Sigmoid colon (tissue), 7 donors: ENCODE measurements at places on chromosomes 5 and 9.
A peak's percentile ranks its signal among the peaks of the same experiment; 100 is the strongest.

GRCh38 chr9:88925481-88925880 is 65.8 kb upstream of the S1PR3 start:
- DNase-seq: no peak

DNA sequence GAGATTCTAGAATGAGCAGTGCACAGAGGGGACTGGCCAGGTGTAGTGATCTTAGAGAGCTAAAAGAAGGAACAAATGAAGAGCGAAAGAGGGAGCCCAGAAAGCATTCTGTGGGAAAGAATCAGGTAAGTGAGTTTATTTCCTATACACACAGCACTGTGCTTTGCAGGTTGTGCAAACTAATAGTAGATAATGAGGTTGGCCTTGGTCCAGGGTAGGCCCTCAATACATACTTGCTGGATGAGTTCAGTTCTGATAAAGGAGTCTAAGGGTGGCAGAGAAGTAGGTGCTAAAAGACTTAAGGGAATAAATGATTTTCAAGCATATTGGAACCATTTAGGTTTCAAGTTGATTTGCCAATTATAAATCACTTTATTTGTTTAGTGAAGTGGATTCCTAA is 122.0 kb downstream of the NPR3 start:
- no peak for DNase-seq

GRCh38 chr9:126618585-126619360 is 5.0 kb downstream of the LMX1B start:
- no peak for DNase-seq

GRCh38 chr9:135016037-135016640 is 71.3 kb upstream of the OLFM1 start:
- DNase-seq: no peak

GRCh38 chr9:125513668-125514413 is 193.2 kb downstream of the MAPKAP1 start:
- no peak for DNase-seq

GRCh38 chr5:88667496-88668201 is 215.3 kb downstream of the MEF2C start:
- no peak for DNase-seq

GRCh38 chr5:122237906-122238305 is 74.1 kb upstream of the SNCAIP start:
- no peak for DNase-seq

DNA sequence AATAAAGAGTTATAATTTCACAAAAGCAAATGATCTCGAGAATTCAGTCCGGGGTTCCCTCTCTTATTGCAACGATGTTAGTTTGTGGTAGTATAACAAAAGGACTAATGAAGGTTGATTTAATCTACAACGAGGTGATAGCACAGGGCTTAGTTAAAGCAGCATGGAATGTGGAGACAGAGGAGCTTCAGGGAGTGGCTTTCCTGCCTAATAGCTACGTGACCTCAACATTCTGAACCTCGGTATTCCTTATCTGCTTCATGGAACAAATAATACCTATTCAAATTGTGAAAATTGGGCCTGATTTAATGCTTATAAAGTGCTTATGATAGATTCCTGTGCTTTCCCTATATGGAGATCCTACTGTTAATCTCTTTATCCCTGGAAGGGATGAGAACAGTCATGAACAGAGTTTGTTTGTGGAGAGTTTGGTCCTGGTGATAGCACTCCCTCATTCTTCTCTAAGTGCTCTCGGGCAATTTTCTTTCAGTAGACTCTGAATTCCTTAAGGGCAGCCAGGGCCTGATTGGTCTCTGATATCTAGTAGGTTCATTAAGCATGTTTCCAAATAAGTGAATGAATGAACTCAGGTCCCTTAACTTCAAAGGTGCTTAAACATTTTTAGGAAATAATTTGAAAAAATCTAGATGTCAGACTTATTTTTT is 104.1 kb upstream of the TUT7 start:
- no peak for DNase-seq

GRCh38 chr5:164203581-164204225 is 698.3 kb downstream of the MAT2B start:
- no peak for DNase-seq

- no peak for DNase-seq
Observed at GRCh38 chr5:136674178-136674577, 308.8 kb upstream of the TRPC7 start.

DNA sequence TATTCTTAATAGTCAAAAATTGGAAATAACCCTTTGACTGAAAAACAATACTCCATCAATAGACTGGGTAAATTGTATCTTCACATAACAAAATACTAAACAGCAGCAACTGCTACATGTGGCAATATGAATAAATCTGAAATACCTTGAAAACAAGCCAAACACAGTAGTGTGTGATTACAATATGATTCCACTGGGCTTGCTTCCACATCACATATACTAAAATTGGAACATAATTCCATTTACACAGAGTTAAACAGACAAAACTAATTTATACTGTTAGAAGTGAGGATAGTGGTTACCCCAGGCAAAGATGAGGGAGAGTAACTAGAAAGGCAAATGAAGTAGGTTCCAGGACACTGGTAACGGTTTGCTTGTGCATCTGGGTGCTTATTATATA is 20.4 kb downstream of the FNIP1 start:
- no peak for DNase-seq

GRCh38 chr9:133807818-133808217 is 69.7 kb upstream of the SARDH start:
- no peak for DNase-seq

DNA sequence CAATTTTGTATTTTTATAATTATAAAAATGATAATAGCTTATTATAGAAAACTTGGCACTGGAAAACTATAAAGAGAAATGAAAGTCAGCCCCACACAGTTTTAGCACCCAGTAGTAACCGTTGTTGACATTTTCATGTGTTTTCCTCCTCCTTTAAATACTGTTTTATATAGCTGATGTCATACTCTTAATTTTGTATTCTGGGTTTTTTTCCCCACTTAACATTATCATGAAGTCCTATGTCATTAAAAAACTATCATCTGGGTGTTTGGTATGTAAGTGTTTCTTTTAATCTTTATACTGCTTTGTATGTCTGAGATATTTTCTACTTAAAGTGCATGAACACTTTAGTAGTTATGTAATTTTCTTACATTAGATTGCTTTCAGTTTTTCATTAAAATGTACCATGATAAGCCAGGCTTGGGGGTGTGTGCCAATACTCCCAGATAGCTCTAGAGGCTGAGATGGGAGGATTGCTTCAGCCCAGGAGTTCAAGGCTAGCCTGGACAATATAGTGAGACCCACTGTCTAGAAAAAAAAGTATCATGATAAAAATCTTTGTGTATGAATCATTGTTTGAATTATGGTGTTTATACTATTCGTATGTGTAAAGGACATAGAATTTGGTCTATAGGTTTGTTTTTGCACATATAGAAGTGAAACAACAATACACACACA is 2.7 kb downstream of the RAD50 start:
- DNase-seq: no peak

DNA sequence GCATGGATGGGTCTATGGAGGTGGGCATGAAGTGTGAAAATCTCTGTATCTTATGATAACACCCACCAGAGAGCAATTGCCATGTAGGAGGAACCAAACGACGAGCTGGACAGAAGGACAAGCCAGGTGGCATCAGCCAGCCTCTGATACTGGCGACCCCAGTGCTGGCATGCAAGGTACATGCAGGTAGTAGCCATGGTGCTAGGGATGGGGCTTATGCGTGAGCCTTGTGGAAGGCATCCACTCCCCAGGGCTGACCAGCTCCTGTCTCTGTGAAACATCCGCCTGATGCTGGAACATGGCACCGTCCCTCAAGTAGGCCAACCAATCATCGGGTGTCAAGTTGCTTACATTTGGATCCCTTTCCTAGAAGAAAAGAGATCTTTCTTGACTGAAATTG is 412.9 kb downstream of the GADD45G start:
- DNase-seq: no peak

GRCh38 chr9:94861589-94862272 is 135.2 kb downstream of the AOPEP start:
- DNase-seq: no peak

GRCh38 chr9:4207123-4207875 is 92.6 kb downstream of the GLIS3 start:
- no peak for DNase-seq

- DNase-seq: peak; percentile 85
Observed at GRCh38 chr9:99807276-99807852, 14.3 kb upstream of the NR4A3 start.

DNA sequence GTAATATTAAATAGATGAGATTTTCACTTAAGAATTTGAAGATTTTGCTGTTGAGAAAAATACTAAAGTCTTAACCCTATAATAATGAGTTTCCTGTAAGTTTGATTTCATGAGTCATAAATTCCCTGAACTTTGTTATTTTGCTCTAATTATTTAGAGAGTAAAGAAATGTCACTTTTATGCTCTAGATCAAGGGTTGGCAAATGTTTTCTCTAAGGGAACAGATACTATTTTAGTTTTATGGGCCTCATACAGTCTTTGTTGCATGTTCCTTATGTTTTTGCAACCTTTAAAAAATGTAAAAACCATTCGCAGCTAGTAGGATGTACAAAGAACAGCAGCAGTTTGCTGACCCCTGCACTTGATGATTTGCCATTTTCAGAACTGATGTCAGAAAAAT is 480 bp upstream of the TXNDC8 start:
- no peak for DNase-seq

GRCh38 chr5:142315096-142315900 is 9.5 kb downstream of the SPRY4 start:
- DNase-seq: no peak
